ENCODE measurements at places on chromosomes 1 and 21. TPM values are rescaled to one million over a fixed set of nuclear protein-coding genes. Genes with fewer than 3 reads are reported as not detected.

C1QC gene
- total RNA-seq = 1.0 TPM

OR11L1 gene
- total RNA-seq = not detected

NEGR1 gene
- 15.3 TPM for total RNA-seq

TPM3 gene
- 952 TPM for total RNA-seq

SPRR5 gene
- total RNA-seq = not detected

MCOLN3 gene
- 0.29 TPM for total RNA-seq

F13B gene
- not detected for total RNA-seq

NHLH1 gene
- total RNA-seq = 0.14 TPM

SPATC1L gene
- 5.3 TPM for total RNA-seq

LTN1 gene
- total RNA-seq = 43.4 TPM

CFHR3 gene
- total RNA-seq = not detected

HSD3B2 gene
- not detected for total RNA-seq

KLHDC9 gene
- 0.66 TPM for total RNA-seq

HES5 gene
- not detected for total RNA-seq

TIE1 gene
- total RNA-seq = not detected

ESPN gene
- not detected for total RNA-seq

EXTL1 gene
- 0.43 TPM for total RNA-seq

TDRD5 gene
- not detected for total RNA-seq

OLIG2 gene
- not detected for total RNA-seq

AMY1B gene
- total RNA-seq = not detected

PKNOX1 gene
- total RNA-seq = 25.2 TPM

SEMA4A gene
- total RNA-seq = 0.44 TPM

PAQR6 gene
- 0.29 TPM for total RNA-seq

NLRP3 gene
- total RNA-seq = 1.3 TPM

LRRC47 gene
- 44.4 TPM for total RNA-seq

TRIM62 gene
- 6.3 TPM for total RNA-seq

CHIA gene
- not detected for total RNA-seq

MEX3A gene
- 0.22 TPM for total RNA-seq

SPRR4 gene
- total RNA-seq = not detected

PLA2G5 gene
- not detected for total RNA-seq

HAO2 gene
- not detected for total RNA-seq

ATP5PO gene
- 151 TPM for total RNA-seq

Measured in placental pericyte (primary cell).